ENCODE measurements at places on chromosomes 7 and 10.

DNA sequence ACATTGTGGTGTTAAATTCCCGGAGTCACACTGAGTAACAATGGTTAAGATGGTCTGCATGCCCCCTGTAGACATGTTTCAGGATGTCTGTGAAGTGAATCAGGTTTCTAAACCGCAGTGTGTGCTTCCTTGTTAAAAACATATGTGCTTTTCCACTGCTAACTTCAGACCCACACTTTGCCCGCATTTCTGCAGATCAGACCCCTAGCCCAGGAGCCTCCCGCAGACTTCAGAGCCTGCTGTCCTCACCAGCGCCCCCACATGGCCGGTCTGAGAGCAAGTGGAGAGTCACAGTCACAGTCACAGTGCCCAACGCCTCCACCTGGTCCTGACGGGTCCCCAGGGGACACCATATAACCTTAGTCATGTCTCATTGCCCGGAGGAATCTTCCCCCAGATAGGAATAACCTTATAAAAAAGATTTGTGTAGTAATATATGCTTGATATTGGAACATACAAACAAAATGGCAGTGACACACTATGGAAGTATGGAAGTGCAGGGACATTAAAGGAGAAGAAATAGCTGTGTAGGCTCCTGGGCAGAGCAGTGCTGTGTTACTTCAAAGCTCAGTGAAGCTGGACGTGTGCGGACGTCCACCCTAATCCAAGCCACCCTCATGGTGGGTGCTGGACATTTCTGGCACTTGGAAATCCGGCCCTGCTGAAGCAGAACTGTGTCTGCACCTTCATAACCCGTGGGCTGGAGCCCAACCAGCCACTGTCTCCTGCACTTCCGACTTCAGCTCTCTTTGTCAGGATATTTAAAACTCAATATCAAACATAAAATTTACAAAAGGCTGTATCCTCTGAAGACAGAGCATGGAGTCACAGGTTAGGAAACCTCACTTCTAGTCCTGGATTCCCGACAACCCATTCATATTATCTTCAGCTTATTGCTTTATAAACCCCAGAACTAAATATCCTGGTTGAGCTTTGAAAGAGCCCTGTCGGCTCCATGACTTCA lies 29.0 kb downstream of the GSTO2 start:
- DNase-seq = peak; percentile 70

GRCh38 chr10:102595897-102596296 lies 48.4 kb upstream of the TRIM8 start:
- no peak for DNase-seq

DNA sequence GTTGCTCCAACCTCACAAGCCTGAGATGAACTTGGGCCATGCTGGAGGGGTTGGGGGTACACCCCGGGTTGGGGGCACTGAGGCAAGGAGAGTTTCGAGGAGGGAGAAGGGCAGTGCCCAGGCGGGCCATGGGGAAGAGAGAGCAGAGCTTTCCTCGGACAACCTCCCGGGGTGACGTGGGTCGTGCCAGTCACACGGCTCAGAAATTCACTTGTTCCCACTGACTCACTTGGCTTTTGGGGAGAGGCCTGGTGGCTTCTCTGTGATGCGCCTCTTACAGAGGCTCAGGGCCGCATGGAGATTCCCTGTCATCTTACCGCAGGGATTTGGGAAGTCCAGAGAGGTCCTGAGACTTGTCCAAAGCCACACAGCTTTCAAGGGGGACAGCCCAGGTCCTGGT lies 2.9 kb downstream of the LAT2 start:
- DNase-seq = no peak

DNA sequence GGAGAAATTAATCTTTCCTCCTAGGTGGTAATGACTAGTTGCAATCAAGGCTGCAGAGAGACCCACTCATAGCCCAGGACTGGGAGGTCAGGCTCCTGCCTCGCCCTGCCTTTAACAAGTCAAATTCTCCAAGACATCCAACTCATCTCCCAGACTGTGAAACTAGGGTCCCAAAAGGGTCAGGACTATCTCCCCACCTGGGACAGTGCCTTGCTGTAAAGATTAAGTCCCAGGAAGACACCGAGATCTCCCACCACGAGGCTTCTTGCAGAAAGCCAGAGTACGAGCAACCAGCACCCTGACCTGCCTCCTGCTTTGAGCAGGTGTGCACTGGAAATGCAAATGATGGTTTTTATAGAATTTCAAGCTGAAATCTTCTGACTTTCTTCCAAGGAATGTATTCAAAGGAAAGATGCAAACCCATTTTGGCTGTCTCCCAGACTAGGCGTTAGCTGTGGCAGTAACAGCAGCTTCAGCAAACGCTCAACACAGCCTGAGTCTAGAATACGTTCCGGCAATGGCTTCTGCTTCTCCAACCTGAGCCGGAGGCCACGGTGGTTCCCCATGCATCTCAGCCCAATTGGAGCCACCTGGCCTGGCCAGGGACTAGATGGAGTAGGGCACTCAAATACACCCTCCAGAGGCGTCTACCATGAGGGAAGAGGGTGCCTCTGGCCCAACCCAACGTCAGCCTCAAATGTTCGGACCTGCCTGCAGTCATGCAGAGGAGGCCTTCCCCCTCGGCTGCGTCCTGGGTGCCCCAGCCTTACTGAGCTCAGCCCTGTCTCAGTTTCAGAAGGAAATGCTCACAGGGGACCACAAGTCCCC lies 170.4 kb downstream of the PRKAG2 start:
- DNase-seq = no peak

DNA sequence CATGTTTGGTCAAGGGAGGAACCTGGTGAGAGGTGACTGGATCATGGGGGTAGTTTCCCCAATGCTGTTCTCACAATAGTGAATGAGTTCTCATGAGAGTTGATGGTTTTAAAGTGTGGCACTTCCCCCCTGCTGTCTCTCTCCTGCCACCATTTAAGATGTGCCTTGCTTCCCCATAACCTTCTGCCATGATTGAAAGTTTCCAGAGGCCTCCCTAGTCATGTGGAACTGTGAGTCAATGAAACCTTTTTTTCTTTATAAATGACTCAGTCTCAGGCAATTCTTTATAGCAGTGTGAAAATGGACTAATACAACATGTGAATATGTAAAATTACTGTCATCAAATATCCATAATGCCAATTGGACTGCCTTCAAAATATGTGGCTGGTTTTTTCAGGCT lies 165.5 kb upstream of the TARP start:
- DNase-seq = peak; percentile 18
